CD4-positive, CD25-positive, alpha-beta regulatory T cell (primary cell): ENCODE measurements at places on chromosomes 12 and 14. TPM values are rescaled to one million over a fixed set of nuclear protein-coding genes. Genes with fewer than 3 reads are reported as not detected.

DNA sequence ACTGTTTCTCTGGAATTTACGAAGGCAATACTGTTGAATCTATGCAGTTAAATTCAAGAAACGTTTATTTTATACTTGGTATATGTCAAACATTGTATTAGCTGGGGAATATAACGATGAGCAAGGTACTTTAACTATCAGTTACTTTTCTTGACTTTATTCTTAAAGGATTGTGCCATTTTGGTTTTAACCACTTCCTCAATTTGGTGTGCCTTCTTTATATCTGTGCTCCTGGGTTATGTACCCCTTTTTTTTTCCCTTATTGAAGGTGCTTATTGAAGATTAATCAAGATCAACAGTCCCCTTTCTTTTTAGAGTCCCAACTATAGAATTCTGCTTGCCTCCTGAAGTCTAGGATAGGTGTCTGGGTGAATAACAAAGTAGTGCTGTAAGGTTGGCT is 5.8 kb downstream of the RAB21 start:
- no peak for DNase-seq

DNA sequence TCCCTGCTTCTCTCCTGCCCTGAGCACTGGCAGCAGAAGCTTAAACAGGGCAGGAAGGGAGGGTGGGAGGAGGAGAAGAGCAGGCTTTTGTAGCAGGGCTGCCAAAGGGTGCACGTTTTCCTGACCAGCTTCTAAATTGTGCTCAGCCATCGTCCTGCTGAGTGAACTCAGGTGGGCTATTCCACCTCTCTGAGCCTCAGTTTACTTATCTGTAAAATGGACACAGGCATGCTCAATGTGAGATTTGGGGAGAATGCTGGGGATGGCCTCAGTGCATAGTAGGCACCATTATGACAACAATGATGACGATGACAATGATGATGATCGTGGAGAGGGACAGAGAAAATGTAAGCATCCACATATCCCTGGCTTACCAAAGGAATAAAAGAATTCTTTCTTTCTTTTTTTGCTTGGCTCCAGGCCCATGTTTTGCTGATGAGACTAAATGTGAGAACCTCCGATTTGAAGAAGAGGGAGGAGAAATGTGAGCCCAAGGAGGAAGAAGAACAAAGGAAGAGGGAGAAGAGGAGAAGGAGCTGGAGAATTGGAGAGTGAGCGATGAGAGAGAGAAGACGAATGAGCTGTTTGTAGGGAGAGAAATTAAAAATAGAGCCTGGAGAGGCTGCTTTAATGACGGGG is 105.5 kb upstream of the MYL2 start:
- no peak for DNase-seq

DNA sequence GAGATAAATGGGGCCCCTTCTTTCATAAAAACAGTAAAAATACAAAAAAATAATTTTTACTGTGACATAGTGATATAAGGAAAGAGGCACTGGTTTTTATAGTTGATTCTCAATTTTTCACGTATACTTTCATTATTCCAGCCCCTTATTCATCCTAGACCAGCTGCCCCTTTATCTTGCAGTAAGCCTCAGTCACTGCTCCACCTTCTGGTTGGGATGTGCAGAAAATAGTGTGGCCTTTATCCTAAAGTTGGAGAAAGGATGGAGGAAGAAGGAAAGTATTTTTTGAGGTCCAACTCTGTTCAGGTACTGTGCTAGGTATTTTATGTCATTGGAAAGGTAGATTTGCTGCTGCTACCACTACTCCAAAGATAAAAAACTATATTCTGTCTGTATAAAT is 172.7 kb downstream of the ANO6 start:
- DNase-seq, result no peak

GRCh38 chr14:66649498-66649897 is 141.6 kb downstream of the GPHN start:
- peak; percentile 51 for DNase-seq

- DNase-seq, result no peak
Observed at GRCh38 chr12:89236237-89236636, 116.1 kb downstream of the DUSP6 start.

- DNase-seq, result no peak
Observed at GRCh38 chr12:124605150-124605882, 37.9 kb upstream of the NCOR2 start.

Gene ABCC9
- not detected for polyA plus RNA-seq

Gene DHRS2
- polyA plus RNA-seq, result not detected

Gene KRT8
- not detected for polyA plus RNA-seq
